ENCODE measurements at places on chromosomes 2 and 18.

- no peak for DNase-seq
Observed at GRCh38 chr2:216842636-216843035, 17.2 kb downstream of the TNP1 start.

DNA sequence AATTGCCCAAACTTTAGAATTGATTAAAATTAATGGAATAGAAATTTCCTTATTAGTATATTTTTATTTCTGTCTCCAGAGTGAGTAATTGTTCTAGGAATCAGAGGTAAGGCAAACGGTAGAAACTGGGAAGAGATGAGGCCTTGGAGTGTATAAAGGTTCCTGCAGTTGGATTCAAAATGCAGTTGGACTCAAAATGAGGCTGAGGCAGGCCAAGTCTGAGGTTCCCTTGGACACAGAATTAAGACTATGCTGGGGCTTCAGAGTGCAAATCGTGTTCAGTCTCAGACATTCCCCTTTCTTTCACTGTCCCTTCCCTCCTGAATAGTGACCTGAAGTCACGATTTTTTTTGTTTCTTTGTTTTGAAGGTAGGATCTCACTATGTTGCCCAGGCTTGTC is 746.9 kb upstream of the NRXN1 start:
- no peak for DNase-seq

DNA sequence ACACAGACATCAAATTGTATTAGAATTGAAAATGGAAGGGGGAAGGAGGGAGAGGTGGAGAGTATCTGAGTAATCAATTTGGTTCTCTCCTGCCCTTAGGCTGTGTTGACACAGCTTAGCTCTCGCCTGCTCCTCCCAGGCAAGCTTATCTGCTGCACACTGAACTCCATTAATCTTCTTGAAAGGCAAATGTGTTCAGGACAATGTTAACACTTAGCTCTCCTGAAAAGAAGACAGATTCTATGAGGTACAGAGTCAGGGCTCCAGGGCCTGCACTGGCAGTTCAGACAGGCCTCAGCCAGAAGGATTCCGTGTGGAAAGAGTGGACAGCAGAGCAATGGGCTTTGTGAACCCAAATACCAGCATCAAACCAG is 430.0 kb upstream of the TNP1 start:
- no peak for DNase-seq

DNA sequence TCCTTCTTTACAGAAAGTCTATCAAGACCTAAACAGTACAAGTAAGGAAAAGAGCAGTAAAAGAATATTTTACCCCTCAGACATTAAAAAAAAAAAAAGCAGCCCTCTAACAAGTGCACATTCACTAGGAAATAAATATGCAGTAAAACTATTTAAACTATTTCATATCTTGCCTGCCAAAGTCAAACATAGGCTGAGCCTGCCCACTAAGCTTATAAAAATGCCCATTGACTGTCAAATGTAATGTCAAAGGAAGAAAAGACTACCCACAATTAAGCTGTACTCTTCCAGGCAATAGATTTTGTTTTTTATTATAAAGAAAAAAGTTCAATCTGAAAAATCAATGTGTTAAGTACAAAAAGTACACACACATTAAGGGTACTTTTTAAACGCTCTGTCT is 11.8 kb downstream of the ALS2 start:
- DNase-seq = no peak

- DNase-seq = no peak
Observed at GRCh38 chr2:218259099-218259961, 1.5 kb upstream of the GPBAR1 start.

DNA sequence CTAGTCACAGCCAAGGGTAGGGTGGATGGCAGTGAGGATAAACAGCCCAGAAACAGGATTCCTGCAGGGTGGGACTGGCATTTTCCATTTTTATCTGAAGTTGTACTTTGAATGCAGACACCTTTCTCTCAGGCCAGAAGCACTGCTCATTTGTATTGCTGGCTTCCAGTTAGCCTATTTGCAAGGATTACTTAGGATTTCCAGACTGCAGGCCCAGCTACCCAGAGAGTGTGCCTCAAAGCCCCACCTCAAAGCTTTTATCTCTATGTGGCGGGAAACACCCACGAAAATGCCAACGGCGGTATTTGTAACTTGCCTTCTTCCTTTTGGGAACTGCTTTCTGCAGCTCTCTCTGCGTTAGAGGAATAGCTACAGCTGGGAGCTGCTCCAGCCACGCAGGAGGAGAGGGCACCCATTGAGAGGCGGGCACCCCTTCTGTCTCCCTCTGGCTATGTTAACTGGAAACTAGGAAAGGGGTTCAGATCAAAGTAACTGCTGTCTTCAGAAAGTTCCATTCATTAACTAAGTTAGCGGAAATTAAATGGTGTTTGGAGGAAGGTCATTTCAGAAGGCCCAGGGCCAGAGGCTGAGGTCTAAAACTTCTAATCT is 144.9 kb downstream of the TGIF1 start:
- no peak for DNase-seq

GRCh38 chr18:79850731-79851130 is 53.0 kb downstream of the KCNG2 start:
- DNase-seq = no peak

- no peak for DNase-seq
Observed at GRCh38 chr2:230942920-230943896, 18.2 kb upstream of the GPR55 start.

GRCh38 chr2:37588316-37588777 is 83.1 kb downstream of the CDC42EP3 start:
- DNase-seq = no peak

DNA sequence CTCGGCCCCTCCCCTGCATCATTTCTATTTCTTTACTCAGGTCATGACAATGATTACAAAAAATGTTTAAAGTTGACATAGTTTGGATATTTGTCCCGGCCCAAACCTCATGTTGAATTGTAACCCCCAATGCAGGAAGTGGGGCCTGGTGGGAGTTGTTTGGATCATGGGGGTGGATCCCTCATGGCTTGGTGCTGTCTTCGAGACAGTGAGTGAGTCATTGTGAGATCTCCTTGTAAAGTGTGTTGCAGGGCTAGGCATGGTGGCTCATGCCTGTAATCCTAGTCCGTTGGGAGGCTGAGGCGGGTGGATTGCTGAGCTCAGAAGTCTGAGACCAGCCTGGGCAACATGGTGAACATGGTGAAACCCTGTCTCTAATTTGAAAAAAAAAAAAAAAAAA is 9.2 kb upstream of the MAP4K4 start:
- no peak for DNase-seq

GRCh38 chr2:104790100-104790811 is 63.7 kb upstream of the POU3F3 start:
- DNase-seq = no peak

DNA sequence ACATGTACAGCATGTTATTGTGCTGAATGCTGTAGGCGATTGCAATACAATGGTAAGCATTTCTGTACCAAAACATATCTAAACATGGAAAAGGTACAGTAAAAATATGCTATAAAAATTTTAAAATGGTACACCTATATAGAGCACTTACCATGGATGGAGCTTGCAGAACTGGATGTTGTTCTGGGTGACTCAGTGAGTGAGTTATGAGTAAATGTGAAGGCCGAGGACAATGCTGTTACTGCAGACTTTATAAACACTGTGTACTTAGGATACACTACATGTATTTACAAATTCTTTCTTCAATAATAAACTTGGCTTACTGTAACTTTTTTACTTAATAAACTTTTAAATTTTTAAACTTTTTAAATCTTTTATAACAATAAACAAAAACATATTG is 473.4 kb upstream of the UBE2E3 start:
- DNase-seq = no peak

All from GM18507 (cell line).